ENCODE measurements at places on chromosomes 7 and 10. TPM values are rescaled to one million over a fixed set of nuclear protein-coding genes. Genes with fewer than 3 reads are reported as not detected.

GRCh38 chr10:67119651-67120050 is 193.8 kb downstream of the LRRTM3 start:
- no peak for DNase-seq

Gene GTF2IRD2
- total RNA-seq: 32.6 TPM

- DNase-seq: no peak
These were observed 199.2 kb downstream of the IMMP2L start for GRCh38 chr7:111363099-111363498.

- DNase-seq: no peak
These were observed 663.6 kb downstream of the PARD3 start for GRCh38 chr10:34151481-34151880.

Gene TRIP6
- total RNA-seq: 53.8 TPM

- DNase-seq: no peak
These were observed 59.5 kb downstream of the AGK start for GRCh38 chr7:141610671-141611070.

- no peak for DNase-seq
These were observed 32.6 kb upstream of the AP5Z1 start for GRCh38 chr7:4742852-4743251.

DNA sequence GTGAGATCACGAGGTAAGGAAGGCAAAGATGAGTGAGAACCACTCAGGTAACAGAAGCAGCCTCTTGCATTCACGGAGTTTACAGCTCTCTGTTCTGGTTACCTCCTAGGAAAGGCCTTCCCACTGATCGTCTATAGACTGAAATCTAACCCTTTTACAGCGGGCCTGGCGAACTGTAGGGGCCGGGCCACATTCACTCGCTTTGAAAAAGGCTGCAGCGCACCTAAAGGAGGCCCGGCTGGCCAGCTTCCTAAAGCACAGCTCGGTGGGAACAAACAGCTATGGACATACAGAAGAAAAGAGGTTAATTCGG is 565 bp downstream of the ATP5MK start:
- no peak for DNase-seq

DNA sequence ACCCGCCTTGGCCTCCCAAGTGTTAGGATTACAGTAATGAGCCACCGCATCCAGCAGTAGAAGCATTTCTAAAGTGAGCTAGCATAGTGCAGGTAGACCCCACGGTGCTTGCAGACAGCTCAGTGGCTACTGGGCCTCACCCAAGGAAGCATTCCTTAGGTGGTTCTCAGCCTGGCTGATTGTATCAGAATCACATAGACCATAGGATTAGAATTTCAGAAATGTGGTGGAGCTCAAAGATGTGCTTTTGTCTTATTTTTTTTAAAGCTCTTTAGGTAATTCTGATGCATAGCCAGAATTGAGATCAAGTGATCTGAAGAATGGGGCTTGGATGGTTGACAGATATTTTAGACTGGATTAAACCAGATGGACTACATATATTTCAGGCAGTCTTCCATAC is 10.9 kb downstream of the ANLN start:
- no peak for DNase-seq

Gene HOXA13
- not detected for total RNA-seq

DNA sequence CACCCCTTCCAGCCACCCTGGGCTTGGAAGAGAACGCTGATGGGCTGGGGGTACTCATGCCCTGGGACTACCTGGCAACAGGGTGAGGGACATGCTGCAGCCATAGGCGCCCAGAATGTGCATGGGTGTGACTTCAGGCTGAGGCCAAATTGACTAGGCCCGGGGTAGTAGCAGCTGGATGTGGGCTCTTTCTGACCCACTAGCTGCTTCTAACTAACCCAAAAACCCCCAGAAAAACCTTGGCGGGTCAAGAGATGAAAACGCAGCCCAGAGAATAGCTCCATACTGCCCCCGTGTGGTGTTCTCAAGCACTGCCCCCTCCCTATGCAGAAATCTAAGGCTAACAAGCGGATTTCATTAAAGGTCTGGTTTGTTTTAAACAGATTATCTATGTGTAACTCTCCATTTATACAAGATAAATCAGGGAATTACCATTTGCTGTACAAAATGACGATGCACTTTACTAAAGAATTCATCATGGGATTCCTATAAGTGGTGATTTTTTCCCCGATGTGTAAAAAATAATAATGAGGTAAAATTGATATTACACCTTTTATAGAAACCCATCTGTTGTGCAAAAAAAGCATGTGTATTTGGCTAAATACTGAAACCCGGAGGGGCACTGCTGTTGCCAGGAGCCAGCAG is 4.2 kb downstream of the SMARCD3 start:
- DNase-seq: no peak

DNA sequence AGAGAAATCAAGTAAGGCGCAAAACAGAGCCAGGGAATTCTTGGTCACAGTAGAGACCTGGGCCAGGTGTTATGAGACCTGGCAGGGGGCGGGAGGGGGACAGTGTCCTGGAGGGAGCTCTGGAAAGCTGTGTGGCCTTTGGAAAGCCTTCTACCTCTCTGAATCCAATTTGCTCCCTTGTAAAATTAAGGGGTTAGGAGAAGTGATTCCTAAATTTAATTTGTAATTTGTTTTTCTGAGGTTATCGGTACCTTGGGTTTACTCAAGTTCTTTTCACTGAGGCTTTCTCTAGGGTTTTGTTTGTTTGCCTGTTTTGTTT is 920.8 kb downstream of the TYW1 start:
- no peak for DNase-seq

DNA sequence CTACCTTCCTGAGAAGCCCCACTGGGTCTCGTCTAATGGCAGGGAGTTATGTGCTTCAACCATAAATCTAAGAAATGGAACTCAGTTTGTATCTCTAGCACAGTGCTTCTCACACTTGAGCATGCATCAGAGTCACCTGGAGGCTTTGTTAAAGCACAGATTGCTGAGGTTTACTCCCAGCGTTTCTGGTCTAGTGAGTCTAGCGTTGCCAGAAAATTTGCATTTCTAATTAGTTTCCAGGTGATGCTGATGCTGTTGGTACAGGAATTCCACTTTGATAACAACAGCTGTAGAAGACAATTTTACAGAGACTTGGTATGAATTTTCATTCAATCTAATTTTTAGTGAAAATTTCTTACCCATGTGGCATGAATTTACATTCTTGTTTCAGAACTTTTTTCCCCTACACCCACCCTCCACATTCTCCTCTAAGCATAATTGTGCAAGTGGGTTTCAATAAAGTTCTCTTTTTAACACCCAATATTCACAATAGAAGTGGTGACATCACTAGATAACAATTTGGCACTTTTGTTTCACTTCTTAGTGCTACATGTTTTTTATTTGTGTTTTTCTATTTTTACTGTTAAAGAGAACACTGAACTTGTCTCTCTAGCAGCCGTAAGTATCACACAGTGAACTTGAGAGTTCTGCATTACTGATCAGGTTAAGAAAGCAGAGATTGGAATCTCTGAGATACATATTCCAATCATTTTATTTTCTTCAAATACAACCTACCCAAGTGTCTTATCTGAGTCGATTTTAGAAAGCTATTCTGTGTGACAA is 48.4 kb upstream of the BET1 start:
- DNase-seq: no peak

DNA sequence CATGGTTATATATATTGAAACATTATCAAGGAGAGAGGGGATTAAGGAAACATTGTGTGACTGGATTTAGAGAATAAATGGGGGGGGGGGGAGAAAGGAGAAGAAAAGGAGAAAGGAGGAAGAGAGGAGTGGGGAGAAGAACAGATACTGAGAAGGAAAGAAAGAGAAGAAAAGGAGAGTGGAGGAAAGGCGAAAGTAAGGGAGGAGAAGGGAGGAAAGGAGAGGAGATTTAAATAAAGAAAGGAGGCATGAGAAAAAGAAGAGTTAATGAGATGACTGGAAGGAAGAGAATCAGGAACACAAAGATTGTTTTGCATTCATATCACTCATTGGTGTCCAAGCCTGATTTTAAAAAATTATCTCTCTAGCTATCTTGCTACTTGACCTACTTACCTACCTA is 16.1 kb upstream of the TSPAN12 start:
- DNase-seq: no peak

GRCh38 chr10:115996031-115996430 is 277.0 kb downstream of the GFRA1 start:
- no peak for DNase-seq

- DNase-seq: peak; percentile 68
These were observed 4.3 kb upstream of the MARVELD1 start for GRCh38 chr10:97708976-97709946.

DNA sequence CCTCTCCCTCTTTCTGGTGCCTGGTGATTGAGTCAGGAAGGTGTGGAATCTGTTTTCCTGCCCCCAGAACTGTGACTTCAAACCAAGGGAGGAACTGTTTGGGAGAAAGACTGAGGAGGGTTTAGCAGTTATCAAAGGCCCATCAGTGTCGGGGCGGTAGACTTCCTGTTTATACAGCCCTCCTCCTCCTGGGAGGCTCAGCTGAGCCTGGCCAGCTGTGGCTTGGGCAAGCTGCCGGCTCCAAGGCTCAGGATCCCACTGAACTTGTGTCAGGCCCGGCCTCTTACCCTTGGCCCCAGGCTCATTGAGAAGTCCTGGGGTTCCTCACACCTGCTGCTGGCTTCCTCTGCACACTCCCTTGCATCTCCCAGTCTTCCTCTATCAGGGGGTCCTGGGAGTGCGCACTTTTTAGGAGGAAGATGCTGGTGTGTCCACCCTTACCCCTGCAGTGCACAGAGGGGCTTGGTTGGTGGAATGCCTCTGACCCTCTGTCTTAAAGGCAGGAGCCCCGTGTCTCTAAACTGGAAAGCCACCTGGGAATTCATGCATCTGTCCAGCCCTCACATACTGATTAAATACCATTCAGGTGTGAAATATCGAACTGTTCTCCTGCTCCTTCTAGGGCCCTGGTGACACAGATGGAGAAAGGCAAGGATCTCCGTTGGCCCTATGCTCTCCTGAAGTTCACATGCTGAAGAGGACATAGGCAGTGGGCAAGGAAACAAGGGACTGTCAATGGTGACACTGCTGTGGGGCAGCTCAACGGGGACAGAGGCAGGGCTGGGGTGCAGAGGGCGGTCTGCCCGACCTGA is 32.4 kb downstream of the CXCL12 start:
- no peak for DNase-seq

Gene SPDYE18
- not detected for total RNA-seq

All from omental fat pad (tissue), 4 donors.